ENCODE measurements at places on chromosomes 12 and 14.

DNA sequence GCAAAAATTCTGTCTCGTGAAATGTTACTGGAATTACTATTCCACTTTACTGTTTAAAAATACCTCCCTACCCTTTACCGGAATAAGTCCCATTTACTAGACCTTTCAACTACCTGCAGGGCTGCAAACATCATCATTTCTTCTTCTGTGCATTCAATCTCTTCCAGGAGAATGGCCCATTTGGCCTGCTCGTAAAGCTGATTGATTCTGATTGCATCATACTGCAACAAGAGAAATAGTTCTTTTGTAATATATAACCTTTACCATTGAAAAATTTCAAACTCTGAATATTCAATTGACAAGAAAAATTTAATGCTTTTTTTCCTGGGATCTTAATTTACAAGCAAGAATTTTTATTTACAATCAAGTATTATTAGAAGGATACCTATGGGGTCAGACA is 72.4 kb downstream of the FERMT2 start:
- no peak for DNase-seq

DNA sequence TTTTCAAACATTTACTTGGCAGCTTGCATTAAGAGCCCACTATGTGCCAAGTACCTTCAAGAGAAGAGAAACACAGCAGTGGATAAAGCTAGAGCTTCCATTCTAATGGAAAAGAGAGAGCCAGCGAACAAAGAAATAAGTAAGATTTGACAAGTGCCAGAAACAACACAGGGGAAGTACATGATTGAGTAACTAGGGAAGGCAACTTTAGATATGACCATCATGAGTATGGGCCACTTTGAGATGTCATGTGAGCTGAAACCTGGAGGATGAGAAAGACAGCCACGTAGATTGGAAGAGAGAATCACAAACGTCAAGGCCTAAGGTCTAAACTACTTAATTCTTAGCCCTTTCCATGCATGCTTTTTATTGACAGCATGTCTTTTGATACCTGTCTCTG is 121.4 kb downstream of the ITPR2 start:
- DNase-seq: no peak

- no peak for DNase-seq
Measured at GRCh38 chr12:118127867-118128266, 8.1 kb upstream of the PEBP1 start.

DNA sequence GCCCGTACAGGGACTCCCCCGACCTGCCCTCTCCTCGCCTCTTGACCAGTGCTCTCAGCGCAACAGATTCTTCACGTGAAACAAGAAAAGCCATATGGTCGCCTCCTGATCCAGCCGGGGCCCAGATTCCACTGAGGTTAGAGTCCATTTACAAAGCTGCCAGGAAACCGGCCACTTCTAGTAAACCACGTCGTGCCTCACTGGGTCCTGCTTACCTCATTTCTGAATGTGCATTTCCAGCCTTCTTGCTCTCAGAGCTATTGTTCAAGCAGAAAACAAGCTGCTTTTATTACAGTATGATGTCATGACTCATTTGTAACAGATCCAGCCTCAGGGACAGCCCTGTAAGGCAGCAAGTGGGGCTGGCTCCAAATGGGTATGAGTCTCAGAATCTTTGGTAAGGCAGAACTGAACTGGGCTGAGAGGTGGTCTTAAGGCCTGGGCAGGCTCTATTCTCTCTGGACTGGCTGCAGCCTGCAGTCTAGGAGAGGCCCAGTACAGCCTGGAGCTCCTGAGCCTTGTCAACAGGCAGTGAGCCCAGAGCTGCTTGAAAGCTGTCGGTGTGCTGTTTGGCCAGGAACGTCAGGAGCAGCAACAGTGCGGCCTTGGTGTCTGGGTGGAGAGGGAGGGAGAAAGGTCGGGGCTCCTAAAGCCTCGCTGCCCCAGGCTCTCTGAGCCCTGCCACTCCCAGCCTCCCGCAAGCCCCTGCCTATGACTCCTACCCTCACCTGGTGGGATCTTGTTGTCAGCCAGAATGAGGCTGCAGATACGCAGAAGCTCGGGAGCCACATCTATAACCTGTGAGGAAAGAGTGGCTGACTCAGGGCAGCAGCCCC is 8.3 kb downstream of the REC8 start:
- DNase-seq: no peak

GRCh38 chr14:52987514-52987913 is 36.7 kb upstream of the FERMT2 start:
- DNase-seq: no peak

Data from stimulated activated CD4-positive, alpha-beta T cell treated with anti-CD3 and anti-CD28 coated beads, Interleukin-4, amount 100 ng/mL, for 1 hour (primary cell).